Sciatic nerve (tissue), 2 donors: ENCODE measurements at places on chromosomes 7 and 10.

GRCh38 chr10:131921184-131921583, 20.4 kb downstream of the PPP2R2D start:
- peak; percentile 26 for DNase-seq

DNA sequence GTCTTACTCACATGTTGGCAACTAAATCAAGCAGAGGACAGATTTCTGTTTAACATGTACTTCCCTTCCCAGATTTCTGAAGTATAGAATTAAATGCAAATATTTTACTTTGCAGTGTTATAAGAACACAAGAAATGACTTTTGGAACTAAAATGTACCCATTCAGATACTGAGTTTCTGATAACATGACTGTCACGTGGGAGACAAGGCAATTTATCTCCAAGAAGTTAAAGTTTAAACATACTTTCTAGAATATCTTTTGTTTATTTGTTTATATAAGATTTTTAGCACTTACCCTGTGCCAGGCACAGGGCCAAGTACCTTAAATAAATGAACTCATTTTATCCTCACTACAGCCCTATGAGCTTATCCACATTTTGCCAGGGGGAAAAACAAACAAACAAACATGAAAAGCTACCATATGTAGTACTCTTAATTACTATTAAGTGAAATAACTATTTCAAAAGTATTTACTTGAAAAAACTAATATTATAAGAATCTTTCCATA, 807.1 kb upstream of the KCND2 start:
- no peak for DNase-seq

DNA sequence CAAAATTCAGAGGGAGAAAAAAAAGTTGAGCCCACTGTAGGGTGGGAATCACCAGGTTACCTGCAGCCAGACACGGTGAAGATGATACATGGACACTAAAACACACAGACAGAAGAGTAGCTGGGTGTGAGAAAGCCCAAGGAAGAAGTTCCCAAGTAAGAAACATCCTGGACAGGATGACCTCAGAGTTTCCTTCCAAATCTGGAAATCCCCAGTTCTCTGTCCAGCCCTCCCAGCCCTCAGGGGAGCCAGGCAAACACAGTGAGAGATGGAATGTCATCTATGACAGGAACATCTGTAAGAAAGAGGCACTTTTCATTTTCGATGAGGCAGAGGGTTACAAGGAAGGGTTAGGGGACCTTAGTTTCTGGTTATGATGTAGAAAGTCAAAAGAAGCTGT, 125.1 kb upstream of the LYZL1 start:
- no peak for DNase-seq

- no peak for DNase-seq
These were observed 66.0 kb downstream of the SLC25A40 start for GRCh38 chr7:87810130-87810529.

DNA sequence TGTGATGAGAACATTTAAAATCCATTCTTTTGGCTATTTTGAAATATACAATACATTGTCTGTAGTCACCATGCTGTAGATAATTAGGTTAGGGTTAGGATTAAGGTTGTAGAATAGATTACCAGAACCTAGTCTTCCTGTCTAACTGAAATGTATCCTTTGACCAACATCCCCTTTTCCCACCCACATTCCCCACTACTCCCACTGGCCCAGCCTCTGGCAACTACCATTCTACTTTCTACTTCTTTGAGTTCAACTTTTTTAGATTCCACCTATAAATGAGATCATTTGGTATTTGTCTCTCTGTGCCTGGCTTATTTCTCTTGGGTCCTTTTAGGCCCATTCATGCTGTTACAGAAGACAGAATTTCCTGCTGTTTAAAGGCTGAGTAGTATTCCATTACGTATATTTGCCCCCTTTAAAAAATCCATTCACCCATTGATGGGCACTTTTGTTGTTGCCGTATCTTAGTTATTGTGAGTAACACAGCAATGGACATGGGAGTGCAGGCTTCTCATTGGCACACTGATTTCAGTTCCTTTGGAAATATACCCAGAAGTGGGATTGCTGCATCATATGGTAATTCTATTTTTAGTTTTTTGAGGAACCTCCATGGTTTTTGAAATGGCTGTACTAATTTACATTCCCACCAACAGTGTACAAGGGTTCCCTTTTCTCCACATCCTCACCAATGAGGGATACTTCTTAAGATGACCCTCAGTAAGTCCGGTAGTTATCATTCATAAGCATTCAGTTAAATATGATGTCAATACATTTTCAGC, 104.0 kb downstream of the RALA start:
- DNase-seq: no peak

DNA sequence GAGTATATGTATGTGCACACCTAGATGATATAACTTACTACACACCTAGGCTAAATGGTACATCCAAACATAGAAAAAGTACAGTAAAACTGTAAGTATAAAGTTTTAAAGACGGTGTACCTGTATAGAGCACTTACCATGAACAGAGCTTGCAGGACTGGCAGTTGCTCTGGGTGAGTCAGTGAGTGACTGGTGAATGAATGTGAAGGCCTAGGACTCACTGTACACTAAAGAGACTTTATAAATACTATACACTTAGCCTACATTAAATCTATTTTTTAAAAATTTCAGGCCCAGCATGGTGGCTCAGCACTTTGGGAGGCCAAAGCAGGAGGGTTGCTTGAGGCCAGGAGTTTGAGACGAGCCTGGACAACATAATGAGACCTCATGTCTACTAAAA, 195.3 kb downstream of the FZD1 start:
- no peak for DNase-seq

DNA sequence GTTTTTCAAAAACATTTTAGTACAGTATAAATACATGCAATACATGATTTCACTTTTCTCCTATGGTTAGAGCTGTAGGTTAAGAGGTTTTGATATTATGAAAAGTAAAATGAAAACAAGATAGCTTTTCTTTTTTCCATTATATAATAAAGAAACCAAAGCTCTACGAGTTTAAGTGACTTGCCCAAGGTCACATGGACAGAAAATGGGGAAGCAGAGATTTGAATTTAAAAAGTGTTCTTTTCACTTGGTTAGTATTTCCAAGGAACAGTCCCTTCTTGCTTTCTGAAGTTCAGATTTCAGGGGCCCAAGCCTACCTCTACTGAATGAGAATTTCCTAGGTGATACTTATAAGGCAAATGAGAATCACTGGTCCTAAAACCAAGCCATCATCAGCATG, 13.2 kb upstream of the MAP3K8 start:
- no peak for DNase-seq
